GM12891 (cell line): ENCODE measurements at places on chromosomes 7 and 10.

- no peak for DNase-seq
Observed at GRCh38 chr7:36207451-36208291, 54.6 kb downstream of the EEPD1 start.

- no peak for DNase-seq
Observed at GRCh38 chr10:78038105-78038504, 4.4 kb downstream of the RPS24 start.

DNA sequence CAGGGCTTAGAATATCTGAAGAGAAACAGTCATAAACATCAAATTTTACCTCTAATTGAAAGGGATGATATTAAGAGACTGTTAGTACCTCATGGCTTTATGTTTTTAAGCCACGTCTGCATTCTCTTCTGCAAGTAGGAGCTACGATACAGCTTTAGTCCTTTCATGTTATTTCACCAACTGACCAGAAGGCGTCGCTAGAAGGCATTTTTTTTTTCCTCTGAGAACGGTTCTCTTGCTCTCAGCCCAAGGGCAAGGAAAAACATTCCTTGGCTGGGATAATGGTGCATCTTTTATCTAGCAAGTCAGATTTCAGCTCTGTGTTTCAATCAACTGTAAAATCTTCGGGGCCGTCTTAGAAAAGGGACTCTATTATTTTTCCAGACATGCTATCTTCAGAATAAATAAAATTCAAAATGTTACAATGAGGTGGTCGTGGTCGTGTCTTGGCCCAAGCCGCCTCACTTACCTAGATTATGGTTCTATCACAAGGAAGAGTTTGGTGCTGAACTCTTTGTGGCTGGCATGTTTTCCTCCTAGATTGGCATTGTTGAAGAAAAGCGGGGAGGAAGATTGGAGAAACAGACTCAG, 41.6 kb upstream of the LYZL2 start:
- DNase-seq = peak; percentile 12

DNA sequence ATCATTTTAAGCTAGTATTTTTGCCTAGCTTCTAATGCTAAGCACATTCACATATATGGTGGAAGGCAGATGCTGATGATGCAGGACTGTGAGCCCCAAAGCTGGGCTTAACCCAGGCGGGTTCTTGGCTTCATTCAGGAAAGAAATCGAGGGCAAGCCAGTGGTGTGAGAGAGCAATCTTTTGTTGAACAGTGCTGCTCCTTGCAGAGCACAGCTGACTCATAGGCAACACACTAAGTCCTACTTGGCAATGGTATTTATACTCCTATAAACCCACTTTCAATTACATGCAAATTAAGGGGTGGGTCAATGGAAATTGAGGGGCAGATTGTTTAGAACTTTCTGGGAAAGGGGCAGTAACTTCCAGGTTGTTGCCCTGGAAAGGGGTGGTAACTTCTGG, 42.0 kb upstream of the CELF2 start:
- DNase-seq = no peak

- DNase-seq = peak; percentile 25
Observed at GRCh38 chr7:149662591-149663095, 110.7 kb downstream of the ZNF467 start.

- DNase-seq = no peak
Observed at GRCh38 chr10:7953447-7953846, 101.0 kb upstream of the GATA3 start.

GRCh38 chr10:73495226-73495883, 469 bp downstream of the PPP3CB start:
- peak; percentile 84 for DNase-seq

- DNase-seq = no peak
Observed at GRCh38 chr10:72124989-72125388, 36.6 kb upstream of the SPOCK2 start.

GRCh38 chr10:124176349-124177179, 83.2 kb upstream of the CHST15 start:
- DNase-seq = no peak

DNA sequence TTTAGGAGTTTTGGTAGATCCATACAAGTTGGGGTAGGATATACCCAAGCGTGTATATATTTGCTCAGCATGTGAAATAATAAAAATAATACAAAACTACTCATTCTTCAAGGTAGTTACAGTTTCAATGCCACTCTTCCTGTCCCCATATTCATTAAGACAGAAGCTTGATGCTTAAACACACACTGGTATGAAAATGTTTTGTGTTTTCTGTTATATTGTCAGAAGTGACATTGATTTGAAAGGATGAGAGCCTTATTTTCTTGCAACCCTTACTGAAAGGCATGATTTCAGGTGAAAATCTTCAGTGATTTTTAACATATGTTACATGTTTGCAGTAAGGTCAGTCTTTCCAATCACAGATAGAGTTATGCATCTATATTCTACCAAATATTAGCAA, 233.6 kb downstream of the TRIL start:
- DNase-seq = no peak

DNA sequence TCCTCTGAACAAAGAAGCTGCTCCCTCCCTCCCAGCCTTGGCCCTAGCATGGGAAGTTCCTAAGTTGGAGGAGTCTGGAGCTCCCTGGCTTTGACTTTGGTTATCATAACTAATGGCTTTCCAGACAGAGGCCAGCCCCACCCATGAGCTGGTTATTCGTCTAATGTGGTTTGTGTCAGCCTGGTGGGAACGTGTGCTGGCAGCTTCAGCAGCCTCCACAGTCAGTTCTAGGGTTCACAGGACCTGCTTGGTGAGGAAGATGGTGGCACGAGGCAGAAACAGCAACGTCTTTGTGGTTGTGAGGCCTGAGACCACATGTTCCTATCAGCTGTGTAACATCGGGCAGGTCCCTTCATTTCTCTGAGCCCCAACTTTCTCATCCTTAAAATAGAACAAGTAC, 103.1 kb downstream of the PAXIP1 start:
- DNase-seq = no peak

DNA sequence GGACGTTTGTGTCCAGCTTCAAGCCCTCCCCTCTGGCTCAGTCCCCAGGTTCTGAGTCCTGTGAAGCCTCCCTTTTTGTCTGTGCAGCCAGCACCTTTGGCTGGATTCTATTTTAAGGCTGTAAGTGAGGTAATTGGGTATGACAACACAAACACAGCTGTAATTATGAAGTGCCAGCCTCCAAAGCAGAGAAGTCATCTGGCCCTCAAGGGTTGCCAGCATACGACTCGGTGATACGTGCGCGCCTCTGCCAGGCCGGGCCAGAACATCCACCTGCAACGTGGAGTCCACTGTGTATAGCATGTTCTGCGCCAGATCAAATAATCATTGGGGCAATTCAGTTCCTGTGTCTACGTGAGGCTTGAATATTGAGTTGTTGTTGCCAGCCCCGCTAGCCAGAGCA, 6.7 kb upstream of the FAM180A start:
- DNase-seq = no peak

DNA sequence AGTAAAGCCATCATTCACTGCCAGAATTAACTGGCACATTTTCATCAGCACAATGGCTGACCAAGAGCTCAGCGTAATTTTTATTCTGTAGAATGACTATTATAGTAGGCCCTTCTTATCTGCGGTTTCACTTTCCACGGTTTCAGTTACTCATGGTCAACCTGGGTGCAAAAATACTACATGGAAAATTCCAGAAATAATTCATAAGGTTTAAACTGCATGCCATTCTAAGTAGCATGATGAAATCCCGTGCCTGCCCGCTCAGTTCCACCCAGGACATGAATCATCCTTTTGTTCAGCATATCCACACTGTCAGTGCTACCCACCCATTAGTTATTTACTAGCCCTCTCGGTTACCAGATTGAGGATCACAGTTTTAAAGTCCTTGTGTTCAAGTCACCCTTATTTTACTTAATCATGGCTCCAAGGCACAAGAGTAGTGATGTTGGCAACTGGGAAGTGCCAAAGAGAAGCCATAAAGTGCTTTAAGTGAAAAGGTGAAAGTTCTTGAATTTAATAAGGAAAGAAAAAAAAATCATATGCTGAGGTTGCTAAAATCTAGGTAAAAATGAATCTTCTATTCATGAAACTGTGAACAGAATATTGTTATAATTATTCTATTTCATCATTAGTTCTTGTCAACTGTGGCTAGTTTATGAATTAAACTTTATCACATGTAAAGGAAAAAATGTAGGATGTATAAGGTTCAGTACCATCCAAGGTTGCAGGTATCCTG, 204.9 kb downstream of the DOCK4 start:
- no peak for DNase-seq

- no peak for DNase-seq
Observed at GRCh38 chr10:61049386-61049785, 105.4 kb upstream of the RHOBTB1 start.

- no peak for DNase-seq
Observed at GRCh38 chr10:3382092-3382491, 209.5 kb upstream of the PITRM1 start.

GRCh38 chr10:1957057-1957456, 219.7 kb upstream of the ADARB2 start:
- no peak for DNase-seq

DNA sequence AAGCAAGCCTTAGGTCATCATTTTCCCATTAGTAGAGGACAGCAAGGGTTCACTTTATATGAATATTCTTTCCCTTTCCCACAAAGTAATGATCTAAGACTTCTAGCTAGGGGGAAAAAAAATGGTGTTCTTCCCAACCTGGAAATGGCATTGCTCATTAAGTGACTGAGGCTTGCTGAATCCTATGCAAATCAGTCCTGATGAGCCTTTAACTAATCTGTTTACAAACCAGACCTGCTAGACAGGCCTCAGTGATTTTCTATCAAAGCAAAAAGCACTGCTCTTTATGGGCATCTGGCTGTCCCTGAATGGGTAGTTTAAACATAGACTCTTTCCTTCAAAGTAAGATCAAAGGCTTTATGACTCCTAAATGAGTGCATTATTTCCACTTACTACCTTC, 146.3 kb downstream of the HIBADH start:
- no peak for DNase-seq

DNA sequence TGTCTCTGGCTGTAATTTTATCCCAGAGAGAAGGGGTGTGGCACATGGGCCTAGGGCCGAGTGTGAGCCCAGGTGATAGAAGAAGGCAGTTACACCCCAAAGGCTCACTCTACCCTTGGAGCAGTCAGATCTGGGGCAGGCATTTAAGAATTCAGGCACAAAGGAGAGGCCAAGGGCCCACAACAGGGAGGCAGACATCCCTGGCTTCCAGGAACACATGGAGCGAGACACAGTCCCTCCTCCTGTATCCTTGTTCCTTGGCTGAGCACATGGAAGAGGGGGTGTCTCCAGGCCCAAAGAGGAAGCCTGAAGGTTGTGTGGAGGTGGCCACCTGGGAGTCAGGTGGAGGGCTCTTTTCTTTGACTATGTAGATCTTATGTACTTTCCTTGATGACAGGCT, 286.2 kb downstream of the RPS24 start:
- no peak for DNase-seq

DNA sequence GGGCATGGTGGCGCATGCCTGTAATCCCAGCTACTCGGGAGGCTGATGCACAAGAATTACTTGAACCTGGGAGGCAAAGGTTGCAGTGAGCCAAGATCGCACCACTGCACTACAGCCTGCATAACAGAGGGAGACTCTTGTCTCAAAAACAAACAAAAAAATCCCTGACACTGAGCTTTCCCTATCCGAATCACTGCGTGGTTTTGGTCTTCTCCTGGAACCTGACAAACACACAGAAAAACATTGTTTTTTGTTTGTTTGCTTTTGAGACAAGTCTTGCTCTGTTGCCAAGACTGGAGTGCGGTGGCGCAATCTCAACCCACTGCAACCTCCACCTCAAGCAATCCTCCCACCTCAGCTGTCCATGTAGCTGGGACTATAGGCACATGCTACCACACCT, 50.4 kb upstream of the PTPRN2 start:
- no peak for DNase-seq

DNA sequence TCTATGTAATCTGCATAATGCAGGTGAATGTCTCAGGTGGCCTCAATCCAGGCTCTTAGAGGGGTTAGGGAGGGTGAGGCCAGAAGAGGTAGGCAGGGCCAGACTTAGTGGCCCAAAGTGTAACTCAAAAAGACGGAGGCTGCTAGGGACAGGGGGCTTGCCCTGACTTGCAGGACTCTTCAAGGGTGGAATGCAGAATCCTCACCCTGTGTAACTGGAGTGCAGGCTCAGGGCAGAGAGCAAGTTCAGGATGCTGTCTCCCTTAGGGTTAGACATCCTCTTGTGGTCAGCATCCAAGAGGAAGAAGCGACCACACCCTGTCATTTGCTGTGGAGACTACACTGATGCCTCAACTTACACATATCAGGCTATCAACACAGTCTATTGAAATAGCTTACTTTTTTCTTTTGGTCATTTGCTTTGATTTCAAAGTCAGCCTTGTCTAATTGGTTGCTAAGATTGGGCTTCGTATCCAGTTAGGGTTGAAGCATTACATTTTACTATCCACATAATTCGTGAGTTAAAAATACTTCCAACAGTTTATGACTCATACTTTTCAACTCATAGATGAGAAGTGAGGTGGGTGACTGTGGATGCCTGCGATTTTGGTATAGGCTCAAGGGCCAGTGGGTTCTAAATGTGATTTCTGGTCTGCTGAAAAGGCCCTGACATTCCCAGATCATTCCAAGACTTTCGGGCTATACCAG, 563.6 kb downstream of the SUGCT start:
- DNase-seq = no peak

DNA sequence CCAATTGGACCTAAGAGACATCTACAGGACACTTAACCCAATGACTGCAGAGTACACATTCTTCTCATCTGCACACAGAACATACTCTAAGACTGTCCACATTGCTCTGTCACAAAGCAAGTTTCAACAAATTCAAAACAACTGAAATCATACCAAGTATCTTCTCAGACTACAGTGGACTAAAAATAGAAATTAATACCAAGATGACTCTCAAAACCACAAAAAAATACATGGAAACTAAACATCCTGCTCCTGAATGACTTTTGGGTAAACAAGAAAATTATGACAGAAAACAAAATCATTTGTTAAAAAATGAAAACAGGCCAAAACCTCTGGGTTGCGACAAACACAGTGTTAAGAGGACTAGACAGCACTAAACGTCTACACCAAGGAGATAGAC, 24.5 kb downstream of the SNX13 start:
- DNase-seq = no peak

GRCh38 chr10:99394761-99395386, 35.5 kb downstream of the GOT1 start:
- no peak for DNase-seq

GRCh38 chr7:158377800-158378623, 209.6 kb downstream of the PTPRN2 start:
- no peak for DNase-seq

DNA sequence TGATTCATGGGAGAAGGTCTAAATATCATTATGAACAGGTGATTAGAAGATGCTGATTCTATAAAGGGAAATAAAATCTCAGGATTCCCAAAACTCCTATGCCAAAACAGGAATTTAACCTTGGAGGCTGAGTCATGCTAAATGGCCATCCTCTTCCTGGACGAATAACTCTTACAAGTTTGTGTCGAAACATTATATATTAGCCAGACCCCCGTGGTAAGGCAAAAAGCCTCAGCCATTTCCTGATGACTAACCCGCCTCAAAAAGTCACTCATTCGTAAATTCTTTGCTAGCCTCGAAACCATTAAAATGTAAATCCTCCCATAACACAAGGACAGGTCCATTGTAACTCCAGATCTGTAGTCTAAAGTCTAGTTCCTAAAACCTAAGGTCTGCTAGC, 32.0 kb downstream of the CUL2 start:
- DNase-seq = no peak

- no peak for DNase-seq
Observed at GRCh38 chr10:101031796-101032636, 982 bp downstream of the SFXN3 start.
